Activated CD4-positive, CD25-positive, alpha-beta regulatory T cell (primary cell): ENCODE measurements at places on chromosomes 11 and 22.

- no peak for DNase-seq
These were observed 83.7 kb upstream of the SEPTIN5 start for GRCh38 chr22:19630614-19631013.

DNA sequence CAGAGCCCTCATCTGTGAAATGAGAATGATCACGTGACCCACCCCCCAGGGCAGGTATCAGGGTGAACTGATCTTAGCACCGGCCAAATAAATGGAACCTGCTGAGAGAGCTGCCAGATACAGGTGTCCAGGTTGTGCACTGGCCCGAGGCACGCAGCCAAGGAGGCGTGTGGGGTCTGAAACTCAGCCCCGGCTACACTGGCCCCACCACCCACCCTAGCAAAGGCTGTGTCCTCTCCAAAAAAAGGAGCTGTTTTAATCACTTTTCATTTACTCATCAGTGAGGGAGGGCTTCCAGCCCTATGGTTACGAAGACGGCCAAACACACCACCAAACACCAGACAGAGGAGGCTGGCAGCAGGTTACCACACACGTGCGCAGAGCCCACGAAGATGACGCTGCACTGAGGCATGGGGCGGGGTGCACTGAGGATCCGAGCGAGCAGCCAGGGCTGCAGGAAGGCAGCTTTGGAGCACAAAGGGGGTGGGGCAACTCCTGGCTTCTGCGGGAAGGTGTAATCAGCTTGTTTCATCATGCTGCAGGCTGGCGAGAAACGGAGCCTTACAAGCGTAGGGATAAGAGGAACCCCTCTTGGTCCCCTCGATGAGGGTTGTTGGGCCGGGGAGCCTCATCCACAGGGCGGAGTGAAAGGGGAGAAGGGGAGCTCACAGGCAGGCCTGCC is 19.5 kb upstream of the SLC22A12 start:
- DNase-seq = no peak

- no peak for DNase-seq
These were observed 9.9 kb downstream of the GTF2H1 start for GRCh38 chr11:18332302-18332701.

DNA sequence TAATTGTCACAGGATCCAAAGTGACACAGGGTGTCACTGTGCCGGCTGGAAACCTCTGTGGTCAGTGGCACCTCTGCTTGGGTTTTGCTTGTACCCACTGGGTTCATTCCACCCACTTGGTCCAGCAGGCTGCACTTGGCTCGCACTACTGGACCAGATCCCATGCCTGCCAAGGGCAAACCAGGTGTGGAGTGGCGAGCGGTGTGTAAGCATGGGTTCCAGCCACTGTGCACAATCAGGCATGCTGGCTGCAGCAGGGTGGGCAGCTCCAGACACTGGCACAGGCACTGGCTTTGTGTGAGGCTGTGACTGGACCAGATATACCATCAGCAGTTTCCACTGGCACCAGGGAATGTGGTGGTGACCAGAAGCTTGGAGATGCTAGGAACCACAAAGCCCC is 261.4 kb downstream of the KCNA4 start:
- no peak for DNase-seq

GRCh38 chr11:72618803-72619202 is 55.4 kb downstream of the PDE2A start:
- DNase-seq = no peak

- no peak for DNase-seq
These were observed 133.3 kb downstream of the TBC1D22A start for GRCh38 chr22:46895753-46896152.

DNA sequence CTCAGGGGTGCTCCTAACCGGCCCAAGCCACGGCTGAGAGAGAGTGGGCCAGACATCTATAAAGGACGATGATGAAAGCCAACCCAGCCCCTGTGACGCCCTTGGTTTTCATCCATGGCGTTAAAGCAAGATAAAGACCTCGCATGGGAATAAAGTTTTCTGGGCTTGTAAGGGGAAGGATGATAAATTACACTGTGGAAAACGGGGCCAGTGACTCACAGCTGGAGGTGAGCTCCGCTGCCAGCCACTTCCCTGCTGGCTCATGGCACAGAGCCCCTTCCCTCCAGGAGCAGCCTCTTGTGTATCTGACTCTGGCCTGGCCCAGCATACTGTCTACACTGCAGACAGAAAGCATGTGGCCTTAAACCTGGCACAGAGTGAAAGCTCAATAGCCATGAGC is 503.2 kb upstream of the B3GAT1 start:
- no peak for DNase-seq

GRCh38 chr22:39431821-39432251 is 25.0 kb upstream of the MGAT3 start:
- no peak for DNase-seq

GRCh38 chr11:59302991-59303390 is 55.7 kb upstream of the OR5AN1 start:
- no peak for DNase-seq

GRCh38 chr11:86919557-86920210 is 35.5 kb downstream of the FZD4 start:
- DNase-seq = no peak

DNA sequence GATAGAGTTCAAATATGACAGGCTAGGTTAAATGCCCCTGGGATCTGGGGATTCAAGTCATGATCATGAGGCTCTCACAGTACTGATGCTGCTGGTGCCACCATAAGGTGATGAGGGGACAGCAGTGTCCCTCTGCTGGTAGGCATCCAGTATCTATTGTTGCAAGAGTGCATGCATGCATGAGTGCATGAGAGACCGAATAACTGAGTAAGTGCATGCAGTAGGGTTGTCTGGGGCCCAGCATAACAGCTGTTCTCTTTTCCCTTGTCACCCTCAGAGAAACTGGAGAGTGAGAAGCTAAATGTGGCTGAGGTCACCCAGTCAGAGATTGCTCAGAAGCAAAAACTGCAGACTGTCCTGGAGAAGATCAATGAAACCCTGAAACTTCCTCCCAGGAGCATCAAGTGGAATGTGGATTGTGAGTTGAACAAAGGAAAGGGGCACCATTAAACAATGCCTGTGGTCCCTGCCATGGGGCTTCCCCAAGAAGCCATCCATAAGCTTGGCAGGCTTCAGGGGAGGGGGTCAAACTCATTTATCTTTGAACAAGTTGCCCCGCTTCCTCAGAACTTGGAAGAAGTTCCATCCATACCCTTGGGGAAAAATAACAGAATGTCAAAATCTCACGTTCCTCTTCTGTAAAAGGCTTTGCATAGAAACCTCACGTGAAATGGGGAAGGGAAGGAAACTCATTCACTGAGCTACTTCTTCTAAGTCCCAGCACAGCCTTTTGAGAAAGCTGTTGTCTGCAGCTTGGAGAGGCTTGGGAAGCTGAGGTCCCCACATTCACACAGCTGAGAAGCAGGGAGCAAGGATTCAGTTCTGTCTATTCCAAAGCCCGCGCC is 119.0 kb downstream of the PARVA start:
- DNase-seq = no peak

GRCh38 chr11:44315947-44316658 is 6.2 kb upstream of the ALX4 start:
- DNase-seq = no peak

DNA sequence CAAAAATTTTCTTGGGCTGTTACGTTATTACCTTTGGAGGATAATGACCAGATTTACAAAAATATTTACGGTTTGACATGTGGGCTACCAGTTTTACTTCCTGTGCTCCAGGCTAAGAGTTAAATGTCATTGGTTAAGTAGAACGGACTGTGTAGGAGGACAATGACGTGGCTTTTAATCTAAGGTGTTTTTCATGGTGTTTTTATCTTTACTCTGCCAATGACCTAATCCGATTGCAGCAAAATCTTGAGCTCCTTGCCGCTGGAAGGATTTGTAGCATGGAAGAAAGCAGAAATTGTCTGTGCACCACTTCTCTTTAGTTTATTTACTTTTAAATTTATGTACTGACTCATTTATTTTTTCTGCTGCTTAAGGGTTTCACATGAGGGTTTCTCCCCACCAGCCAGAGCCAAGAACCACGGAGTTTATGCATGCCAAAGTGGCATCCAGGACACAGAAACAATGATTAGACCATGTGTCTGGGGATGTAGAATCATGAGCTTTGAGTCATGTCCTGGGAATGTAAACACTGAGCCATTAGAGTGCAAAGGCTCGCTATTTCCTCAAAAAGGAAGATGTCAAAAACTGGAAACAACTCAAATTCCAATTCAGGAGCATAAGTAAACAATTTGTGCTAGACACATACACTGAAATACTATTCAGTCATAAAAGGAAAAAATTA is 1.9 kb upstream of the CARD16 start:
- no peak for DNase-seq

DNA sequence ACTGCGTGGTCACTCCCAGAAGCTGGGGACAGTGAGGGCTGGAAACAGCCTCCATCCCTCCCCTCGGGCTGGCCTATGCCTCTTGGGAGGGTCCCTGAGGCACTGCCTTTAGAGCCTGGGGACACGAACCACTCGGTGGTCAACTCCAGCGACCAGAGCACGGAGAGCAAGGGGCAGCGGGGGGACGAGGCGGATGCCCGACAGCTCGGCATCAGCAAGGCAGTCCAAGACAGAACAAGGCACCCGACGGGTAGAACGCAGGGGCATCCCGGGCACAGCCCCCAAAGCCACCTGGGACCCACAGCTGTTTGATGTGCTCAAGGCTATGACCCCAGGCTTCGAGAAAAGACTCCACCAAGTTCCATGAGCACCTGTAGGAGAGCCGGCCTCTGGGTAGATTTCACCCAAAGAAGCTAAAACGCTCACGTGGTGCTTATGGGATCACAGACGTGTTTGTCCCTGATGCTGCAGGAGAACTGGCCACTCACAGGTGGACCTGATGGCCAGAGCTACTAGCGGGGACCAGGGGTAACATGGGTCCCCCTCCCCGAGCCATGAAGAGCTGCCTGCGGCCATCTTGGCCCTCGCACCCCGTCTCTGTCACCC is 510 bp upstream of the LSP1 start:
- no peak for DNase-seq

GRCh38 chr11:75477614-75477935 is 44.6 kb upstream of the KLHL35 start:
- no peak for DNase-seq

GRCh38 chr22:27412866-27413445 is 388.6 kb downstream of the MN1 start:
- DNase-seq = no peak

DNA sequence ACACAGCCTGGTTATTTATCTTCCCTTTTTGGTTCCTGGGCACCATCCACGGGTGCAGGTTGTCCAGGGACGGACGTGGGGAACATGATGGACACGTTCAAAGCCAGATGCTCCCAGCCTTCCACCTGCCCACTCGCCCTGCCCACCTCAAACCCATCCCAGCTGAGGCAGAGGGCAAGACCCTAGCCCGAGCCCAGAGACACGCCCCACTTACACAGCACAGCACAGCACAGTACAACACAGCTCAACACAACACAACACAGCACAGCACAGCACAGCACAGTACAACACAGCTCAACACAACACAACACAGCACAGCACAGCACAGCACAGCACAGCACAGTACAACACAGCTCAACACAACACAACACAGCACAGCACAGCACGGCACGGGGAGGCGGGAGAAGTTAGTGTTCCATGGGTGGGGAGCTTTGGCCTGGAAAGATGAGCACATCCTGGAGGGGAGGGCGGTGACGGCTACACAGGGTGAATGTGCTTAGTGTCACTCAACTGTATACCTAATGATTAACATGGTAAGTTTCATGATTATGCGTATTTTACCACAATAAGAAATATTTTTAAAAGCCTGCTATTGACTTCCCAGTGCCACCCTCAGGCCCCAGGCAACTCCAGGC is 1507.5 kb downstream of the BRD1 start:
- DNase-seq = no peak

DNA sequence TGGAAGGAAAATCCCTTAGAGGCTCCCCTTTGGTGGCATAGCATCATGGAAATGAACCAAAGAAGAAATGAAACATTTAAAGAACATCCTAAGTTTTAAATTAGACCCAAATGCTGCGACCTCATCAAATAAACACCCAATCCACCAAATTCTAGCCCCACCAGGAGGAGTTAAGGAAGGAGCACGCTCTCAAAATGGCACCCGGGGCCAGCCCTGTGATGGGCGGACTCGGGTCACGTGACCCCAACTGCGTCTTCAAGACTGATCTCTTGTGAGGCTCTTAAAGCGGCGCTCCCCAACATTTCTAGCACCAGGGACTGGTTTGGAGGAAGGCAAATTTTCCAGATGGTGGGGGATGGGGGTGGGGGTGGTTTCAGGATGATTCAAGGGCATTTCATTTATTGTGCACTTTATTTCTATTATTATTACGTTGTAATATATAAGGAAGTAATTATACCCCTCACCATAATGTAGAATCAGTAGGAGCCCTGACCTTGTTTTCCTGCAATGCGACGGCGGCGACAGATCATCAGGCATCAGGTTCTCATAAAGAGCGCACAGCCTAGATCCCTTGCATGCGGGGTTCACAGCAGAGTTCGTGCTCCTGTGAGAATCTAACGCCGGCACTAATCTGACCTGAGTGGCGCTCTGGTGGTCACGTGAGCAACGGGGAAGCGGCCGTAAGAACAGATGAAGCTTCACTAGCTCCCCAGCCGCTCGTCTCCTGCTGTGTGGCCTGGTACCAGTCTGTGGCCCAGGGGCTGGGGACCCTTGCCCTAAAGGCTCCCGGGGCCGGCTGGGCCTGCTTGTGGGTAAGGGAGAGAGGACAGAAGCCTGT is 90.6 kb upstream of the SLC22A12 start:
- DNase-seq = no peak

- DNase-seq = no peak
These were observed 1327.0 kb downstream of the BRD1 start for GRCh38 chr22:48500471-48501230.

DNA sequence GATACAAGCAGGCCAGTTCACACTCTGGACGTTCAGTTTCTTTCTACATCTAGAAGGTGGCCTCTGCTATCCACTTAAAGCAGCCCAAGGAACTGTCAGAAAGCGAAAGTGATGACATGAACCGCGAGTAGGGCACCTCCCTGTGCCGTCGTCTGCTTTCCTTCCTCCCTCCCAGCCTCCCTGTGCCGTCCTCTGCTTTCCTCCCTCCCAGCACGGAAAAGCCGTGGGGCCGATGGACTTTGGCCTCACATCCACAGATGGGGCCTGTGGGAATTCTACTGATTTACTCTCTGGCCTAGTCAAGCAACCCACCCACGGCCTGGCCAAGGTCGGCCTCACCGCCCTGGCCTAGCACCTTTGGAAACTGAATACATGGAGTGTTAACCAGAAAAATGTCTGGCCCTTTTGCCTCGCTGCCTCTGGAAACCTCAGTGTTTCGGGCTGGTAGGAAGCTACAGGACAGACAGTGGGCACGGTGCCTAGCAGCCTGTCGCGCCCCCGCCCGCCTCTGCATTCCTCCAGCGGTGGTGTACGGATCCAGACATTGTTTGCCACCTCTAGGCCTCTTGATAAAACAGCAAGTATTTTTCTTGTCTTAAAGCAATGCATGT is 14.2 kb downstream of the PEX26 start:
- DNase-seq = no peak

GRCh38 chr11:103586756-103587155 is 449.7 kb upstream of the DDI1 start:
- DNase-seq = no peak

GRCh38 chr11:44333271-44334218 is 23.6 kb upstream of the ALX4 start:
- DNase-seq = no peak

GRCh38 chr11:116532066-116532465 is 240.7 kb downstream of the BUD13 start:
- no peak for DNase-seq
